Transverse colon (tissue), 4 donors: ENCODE measurements at places on chromosomes 3 and 15. TPM values are rescaled to one million over a fixed set of nuclear protein-coding genes. Genes with fewer than 3 reads are reported as not detected.

The NR1I2 gene
- 220 TPM for total RNA-seq

GRCh38 chr15:48332642-48333034 lies 1.4 kb downstream of the DUT start:
- no peak for DNase-seq

GRCh38 chr3:47243419-47244147 lies 39.0 kb downstream of the KIF9 start:
- no peak for DNase-seq

GRCh38 chr15:99435113-99435695 lies 130.6 kb upstream of the MEF2A start:
- peak; percentile 90 for DNase-seq

- no peak for DNase-seq
Measured at GRCh38 chr15:27797765-27798164, 301.4 kb downstream of the OCA2 start.

The CFAP100 gene
- total RNA-seq, result not detected

The KCNH8 gene
- 1.00 TPM for total RNA-seq

GRCh38 chr15:27065785-27066184 lies 94.8 kb downstream of the GABRG3 start:
- no peak for DNase-seq

DNA sequence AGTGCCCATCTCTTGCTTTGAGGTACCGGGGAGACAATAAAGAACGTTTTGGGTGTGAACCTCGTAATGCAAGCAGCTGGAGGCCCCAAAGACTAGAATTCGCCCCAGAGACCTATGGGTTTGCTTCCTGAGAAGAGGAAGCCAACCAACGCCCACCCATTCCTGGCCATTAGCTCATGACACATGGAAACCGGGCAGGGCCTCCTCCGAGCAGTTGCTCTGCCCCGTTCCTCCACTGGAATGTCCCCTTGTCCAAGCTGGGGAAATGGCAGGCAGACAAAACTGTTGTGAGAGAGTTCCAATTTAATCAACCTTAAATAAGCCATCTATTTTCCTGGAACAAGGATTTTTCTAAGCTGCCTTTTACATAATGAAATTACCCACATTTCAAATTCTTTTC lies 250.9 kb upstream of the IGF1R start:
- no peak for DNase-seq

The ZMYND10 gene
- not detected for total RNA-seq

DNA sequence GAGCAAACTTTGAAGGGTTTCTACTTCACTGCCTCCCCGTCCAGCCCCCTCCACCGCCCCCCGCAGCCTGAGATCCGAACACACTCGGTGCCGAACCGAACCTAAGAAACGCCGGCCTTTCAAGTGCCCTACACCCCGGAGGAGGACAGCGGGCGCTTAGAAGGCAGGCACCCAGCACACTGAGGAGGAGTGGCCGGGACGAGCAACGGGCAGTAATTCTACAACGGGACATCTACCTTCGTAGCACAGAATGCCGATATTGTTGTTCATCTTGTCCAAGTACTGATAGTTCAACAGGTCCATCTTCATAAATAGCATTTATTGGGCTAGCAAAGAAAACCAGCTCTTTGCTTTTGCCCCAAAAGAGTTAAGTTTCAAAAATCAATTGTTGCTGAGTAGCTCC lies 513 bp downstream of the VGLL4 start:
- DNase-seq, result peak; percentile 57

GRCh38 chr3:129937717-129938116 lies 36.8 kb upstream of the TRH start:
- DNase-seq, result no peak

The ZNF662 gene
- 4.6 TPM for total RNA-seq
